HCT116 (cell line): ENCODE measurements at places on chromosomes 6 and 20.

DNA sequence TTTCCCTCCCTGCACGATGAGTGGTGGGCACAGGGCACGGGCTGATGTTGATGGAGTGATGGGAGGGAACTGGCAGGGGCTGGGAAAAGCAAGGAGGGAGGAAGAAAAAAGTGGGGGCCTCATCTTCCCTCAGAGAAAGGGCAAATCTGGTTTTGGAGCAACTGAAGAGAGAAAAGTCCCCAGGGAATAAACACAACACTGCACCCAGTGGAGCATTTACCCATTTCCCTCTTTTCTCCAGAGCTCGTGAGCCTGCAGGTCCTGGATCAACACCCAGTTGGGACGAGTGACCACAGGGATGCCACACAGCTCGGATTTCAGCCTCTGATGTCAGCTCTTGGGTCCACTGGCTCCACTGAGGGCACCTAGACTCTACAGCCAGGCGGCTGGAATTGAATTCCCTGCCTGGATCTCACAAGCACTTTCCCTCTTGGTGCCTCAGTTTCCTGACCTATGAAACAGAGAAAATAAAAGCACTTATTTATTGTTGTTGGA, 11.4 kb downstream of the MICA start:
- DNase-seq: no peak

- DNase-seq: no peak
Observed at GRCh38 chr6:148109732-148110131, 232.9 kb upstream of the SASH1 start.

GRCh38 chr20:46243707-46244628, 64.3 kb downstream of the CDH22 start:
- DNase-seq: no peak

GRCh38 chr6:168514216-168514615, 73.2 kb downstream of the SMOC2 start:
- DNase-seq: no peak

- peak; percentile 77 for DNase-seq
Observed at GRCh38 chr20:14879020-14879697, 541.7 kb upstream of the FLRT3 start.

DNA sequence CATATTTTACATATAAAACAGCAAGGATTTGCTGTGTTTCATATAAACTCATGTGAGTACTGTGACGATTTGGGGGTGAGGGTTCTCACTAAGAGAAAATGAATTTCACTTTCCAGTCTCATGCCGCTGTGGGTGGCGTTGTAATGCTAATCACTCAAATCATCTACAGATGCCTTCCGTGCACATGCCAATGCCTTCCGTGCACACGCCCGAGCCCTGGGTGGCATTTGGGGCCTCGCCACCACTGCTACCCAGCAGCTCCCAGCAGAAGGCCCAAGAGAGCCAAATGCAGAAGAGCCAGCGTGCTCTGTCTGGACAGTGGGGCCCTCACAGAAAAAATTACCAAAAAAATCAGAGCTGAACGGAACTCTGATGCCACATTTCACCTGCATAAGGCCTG, 53.7 kb downstream of the WDR27 start:
- DNase-seq: no peak

GRCh38 chr6:33091957-33092356, 16.2 kb downstream of the HLA-DPB1 start:
- peak; percentile 8 for DNase-seq

GRCh38 chr20:51624157-51624731, 81.7 kb upstream of the NFATC2 start:
- DNase-seq: peak; percentile 61

GRCh38 chr20:32450484-32451061, 92.4 kb downstream of the ASXL1 start:
- no peak for DNase-seq

DNA sequence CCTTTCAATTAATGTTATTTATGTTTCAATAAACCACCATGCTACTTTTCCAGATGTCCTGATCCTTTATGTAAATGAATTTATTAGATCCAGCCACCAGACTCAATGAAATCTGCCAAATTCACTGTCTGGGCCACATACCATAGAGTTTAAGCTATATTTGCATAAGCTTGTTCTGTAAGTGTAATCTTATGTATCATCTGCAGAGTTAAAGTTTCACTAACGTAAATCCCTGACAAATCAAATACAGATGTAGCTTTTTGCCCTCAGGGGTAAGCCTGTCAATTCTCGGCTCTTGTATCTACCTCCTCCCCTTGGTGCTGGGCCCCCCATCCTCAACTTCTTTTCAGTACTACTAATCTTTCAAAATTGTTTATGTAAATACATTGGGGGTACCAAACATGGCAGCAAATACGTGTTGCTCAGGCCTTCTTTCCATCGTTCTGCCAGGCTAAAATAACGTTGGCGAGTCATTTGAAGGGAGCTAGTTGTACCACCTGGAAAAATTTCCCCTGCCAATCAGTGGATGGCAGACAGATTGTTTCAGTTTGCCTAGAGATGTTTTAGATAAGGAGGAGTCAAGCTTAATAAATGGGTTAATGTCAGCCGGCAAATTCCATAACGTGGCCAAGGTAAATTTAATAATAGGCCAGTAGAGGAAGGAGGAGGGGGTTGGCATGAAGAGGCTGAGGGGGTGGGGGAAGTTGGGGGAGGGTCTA, 79.6 kb downstream of the RPS12 start:
- no peak for DNase-seq

GRCh38 chr6:152587473-152587872, 49.7 kb downstream of the SYNE1 start:
- DNase-seq: no peak

- no peak for DNase-seq
Observed at GRCh38 chr20:631101-631500, 21.0 kb upstream of the TCF15 start.

DNA sequence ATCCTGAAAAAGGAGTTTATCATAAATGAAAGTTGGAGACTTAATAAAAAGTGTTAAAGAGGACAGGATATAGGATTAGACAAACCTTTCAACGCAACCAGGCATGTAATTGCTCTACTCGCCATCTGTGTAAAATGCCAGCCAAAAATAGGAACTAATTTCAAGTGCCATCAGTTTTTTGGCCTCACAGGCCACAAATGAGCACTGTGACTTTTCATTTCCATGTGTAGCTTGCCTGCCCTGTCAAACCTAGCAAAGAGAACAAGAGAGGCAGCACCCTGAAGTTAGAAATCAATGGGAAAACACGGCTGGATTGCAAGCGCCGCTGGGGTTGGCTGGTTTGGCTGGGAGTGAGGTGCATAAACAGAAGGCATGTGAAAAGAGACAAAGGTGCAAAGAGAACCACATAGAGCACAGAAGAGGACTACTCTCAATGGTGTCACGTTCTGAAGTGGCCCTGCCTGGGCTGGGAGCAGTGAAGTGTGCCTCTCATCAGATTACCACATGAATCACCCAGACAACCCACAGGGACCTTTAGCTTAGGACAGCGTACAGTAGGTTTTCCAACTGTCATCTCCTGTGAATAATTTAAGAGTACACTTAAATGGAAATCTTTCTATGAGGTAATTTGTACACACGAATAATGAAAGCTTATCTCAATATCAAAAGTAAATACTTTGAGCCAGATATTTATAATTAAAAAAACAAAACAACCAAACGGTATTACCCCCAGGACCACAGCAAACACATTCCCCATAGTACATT, 78.0 kb upstream of the NHSL1 start:
- DNase-seq: no peak

- DNase-seq: no peak
Observed at GRCh38 chr6:72844614-72845013, 222.8 kb downstream of the KCNQ5 start.

DNA sequence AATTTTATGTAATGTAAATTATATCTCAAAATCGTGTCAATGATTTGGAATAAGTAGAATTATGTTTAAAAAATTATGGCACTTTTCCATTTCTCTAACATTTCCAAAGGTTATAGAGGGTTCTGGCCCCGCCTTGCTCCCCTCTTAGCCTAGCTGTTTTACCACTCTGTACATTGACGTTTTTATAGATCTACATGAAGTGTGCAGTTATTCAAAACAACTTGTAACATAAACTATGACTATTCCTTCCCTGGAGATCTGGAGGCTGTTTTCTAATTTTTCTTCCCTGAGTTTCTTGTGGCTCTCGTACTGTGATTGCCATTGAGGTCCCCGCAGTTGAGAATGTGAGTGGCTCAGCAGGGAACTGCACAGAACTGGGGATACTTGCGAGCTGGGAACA, 48.4 kb downstream of the IYD start:
- no peak for DNase-seq

- no peak for DNase-seq
Observed at GRCh38 chr6:50819904-50820868, 1.5 kb downstream of the TFAP2B start.

GRCh38 chr6:138953451-138953850, 34.6 kb downstream of the REPS1 start:
- no peak for DNase-seq

GRCh38 chr6:38762848-38763247, 47.7 kb downstream of the DNAH8 start:
- no peak for DNase-seq

- DNase-seq: no peak
Observed at GRCh38 chr6:67952121-67952520, 683.0 kb upstream of the ADGRB3 start.

DNA sequence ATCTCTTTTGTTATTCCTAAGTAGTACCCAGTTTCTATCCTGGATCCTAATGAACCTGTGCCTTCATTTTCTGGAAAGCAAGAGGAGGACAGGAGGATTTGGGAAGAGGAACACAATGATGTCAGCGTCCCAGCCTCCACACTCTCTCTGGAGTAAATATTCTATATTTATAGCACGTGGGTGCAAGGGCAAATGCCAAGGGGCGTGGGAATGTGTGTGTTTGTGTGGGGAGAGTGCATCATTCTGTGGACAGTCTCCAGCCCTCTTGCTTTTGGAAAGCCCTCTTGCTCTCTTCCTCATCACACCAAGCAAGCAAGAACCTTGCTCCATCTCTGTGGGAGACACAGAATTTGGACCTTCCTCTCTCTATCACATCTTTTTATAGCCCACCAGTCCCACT, 103.2 kb upstream of the EMILIN3 start:
- DNase-seq: no peak

GRCh38 chr6:34757687-34758274, 476 bp downstream of the SNRPC start:
- no peak for DNase-seq

DNA sequence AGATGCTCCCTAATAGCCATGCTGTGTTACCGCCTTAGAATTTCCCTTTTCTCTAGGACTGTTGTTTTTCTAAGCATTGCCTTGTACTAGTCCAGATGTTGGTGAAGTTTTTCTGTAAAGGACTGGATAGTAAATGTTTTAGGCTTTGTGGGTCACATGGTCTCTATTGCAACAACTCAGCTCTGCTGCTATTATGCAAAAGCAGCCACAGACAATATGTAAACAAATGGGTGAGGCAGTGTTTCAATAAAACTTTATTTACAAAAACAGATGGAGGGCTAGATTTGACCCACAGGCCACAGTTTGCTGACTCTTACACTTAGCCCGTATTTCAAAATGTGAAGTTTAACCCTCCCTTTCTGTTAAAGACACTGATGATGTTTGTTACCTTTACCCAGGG, 207.6 kb upstream of the MYLIP start:
- DNase-seq: no peak

DNA sequence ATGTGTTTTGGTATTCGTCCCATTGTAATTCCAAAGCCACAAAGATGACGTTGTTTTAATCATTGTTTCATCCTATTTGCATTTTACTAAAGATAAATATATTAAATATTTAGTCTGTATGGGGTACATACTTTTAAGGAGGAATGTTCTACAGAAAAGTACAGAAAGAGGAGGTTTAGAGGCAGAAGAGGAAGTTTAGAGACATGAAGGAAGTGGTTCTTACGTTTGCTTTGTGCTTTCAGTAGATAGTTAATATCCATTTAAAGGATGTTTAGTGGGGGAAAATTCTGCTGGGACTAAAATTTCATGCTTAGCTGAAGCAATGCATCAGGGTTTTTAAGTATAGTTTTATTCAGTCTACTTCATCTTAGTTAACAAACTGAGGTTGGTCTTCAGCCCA, 116.6 kb downstream of the CRYBG1 start:
- DNase-seq: no peak

- no peak for DNase-seq
Observed at GRCh38 chr6:157224178-157224950, 99.0 kb downstream of the TMEM242 start.

DNA sequence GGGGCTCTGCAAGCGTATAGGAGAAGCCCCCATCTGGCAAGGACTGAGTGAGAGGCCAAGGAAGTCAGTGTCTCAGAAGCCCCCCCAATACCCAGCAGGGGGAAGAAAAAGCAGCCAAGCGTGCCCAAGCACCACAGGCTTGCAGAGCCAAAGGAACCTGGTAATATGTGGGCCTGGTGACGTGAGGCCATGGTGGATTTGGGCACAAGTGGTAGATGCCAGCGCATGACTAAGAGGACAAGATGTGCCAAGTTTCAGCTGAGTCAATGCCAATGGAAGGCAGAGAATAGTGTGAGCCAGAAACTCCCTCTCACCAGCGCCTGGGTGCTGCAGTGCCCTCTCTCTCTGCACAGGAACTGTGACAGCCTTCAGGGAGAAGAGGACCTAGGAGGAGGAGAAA, 110.0 kb downstream of the QRSL1 start:
- DNase-seq: no peak

- DNase-seq: no peak
Observed at GRCh38 chr6:5529733-5530132, 268.4 kb downstream of the FARS2 start.

- no peak for DNase-seq
Observed at GRCh38 chr20:35009665-35010328, 54.1 kb downstream of the MYH7B start.

GRCh38 chr20:63167918-63168520, 47.9 kb downstream of the YTHDF1 start:
- no peak for DNase-seq

DNA sequence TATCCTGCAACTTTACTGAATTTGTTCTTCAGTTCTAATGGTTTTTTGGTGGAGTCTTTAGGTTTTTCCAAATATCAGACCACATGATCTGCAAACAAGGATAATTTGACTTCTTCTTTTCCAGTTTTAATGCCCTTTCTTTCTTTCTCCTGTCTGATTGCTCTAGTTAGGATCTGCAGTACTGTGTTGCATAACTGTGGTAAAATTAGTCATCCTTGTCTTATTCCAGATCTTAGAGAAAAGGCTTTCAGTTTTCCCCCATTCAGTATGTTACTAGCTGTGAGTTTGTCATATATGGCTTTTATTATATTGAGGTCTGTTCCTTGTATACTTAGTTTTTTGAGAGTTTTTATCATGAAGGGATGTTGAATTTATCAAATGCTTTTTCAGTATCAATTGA, 4.3 kb downstream of the MICA start:
- no peak for DNase-seq

DNA sequence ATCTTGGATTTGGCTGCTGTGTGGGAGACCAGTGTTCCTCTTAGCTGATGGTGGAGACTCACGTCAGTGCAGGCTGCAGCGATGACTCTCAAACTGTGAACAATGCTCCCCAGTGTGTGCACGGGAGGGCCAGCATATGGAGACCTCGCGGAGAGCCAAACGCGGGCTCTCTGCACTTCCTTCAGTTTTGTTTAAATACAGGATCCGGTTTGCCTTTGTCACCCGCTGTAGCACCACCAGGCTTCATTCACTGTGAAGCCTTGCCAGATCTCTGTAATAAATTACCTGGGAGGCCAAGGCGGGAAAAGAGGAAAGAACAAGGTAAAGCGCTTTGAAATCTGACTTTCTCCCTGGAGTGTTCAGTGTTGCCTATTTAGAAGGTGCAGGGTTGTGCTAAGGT, 30.7 kb upstream of the TMEM14A start:
- DNase-seq: no peak
